ENCODE measurements at places on chromosomes 2 and 18.
A peak's percentile ranks its signal among the peaks of the same experiment; 100 is the strongest.

- peak; percentile 38 for DNase-seq
Observed at GRCh38 chr18:58580623-58581022, 48.3 kb downstream of the ALPK2 start.

GRCh38 chr2:119261493-119262225 is 38.0 kb downstream of the STEAP3 start:
- no peak for DNase-seq

DNA sequence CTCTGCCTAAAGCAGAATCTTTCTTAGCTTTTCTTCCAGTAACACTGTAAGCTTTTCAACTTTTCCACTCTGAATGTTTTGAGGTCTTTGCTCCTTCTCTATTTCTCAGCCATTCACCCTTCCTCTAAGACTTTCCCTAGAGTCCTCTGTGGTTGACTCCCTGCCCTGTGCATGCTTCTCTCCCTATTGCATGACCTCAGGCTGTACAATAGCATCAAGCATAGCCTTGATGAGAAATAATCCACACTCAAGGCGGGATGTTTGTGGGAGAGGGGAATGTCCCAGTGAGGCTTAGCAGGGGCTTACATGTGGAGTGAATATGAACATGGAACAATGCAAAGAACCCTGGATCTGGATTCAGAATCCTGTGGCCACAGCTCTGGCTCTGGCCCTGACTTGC is 48.4 kb upstream of the IGFBP5 start:
- DNase-seq: no peak

GRCh38 chr2:216741223-216741593 is 45.9 kb upstream of the IGFBP5 start:
- no peak for DNase-seq

DNA sequence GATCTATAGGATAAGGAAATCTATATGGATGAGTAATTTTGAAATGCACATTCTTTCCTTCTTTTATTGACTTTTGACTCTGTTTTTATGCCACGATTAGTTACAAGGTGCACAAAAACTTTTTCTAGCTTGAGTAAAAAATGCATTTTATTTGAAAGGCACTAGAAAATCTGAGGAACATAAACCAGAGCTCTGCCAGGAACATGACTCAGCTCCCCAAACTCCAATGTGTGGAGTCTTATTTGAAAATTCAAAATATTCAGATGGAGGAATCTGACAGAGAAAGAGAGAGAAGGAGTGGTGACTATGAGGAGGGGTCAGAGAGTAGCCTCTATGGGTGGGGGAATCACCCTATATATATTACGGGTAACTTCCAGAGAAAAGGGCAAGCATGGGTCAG is 231.0 kb downstream of the DCC start:
- DNase-seq: no peak

Data from neural progenitor cell (in vitro differentiated cells).